ENCODE measurements at places on chromosomes 4 and X.

DNA sequence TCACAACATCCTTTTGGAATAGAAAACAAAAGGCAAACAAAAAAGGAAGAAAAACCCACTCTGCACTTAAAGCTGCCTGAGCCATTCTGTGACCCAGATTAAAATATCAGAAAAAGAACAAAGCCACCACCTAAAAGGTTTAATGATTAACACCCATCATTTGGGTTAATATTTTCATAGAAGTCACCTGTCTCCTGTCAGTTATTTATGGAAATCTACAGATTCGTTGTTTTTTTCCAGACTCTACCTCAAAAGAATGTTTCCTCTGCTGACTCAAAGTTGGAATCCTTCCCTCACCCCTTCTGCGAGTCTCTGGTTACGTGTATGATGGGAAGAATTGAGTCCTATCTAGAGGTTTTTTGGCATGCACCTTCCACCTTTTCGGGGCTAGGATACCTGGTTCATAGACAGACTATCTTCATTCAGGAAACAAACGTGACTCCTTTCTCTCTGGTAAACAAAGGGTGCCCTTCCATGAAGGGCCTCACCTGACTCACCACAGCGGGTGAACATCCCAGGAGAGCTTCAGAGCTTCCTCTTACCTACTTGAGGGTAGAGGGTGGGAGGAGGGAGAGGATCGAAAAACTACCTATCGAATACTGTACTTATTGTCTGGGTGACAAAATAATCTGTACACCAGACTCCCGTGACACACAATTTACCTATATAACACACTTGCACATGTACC, 19.6 kb upstream of the CA5B start:
- DNase-seq, result no peak

- no peak for DNase-seq
Measured at GRCh38 chrX:37047776-37048175, 39.6 kb downstream of the FAM47C start.

- peak; percentile 16 for DNase-seq
Measured at GRCh38 chrX:118974908-118975671, 672 bp downstream of the LONRF3 start.

- no peak for DNase-seq
Measured at GRCh38 chrX:150363561-150364346, 637 bp downstream of the MAMLD1 start.

DNA sequence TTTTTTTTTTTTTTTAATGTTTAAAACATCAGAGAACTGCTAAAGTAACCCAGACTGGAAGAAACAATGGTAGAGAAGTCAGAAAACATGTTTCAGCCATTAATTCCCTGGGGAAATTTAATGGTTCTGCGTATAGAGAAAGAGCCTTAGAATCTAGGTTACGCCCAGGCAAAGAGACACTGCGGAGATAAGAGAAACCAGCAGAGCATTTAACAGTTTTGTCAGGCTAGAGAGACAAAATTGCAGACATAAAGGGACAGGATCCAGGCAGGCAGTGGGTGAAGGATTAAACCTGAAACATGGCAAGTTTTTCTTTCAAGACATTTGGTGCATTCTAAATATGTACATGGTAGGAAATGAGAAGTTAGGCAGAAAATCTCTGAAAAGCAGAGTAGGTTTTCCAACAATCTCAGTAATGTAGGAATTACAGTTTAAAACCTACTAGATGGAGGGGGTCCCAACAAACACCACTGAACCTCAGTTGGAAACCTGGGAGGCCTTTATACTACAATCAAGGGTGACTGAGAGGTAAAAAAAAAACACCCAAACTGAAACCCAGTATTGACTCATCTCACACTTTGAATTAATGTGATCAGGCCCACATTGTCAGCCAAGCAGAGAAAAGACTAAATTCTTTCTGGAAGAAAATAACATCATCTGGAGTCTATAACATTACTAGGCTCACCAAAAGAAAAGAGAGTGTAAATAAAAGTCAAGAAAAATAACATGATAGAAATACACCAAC, 254.2 kb upstream of the NWD2 start:
- DNase-seq, result no peak

DNA sequence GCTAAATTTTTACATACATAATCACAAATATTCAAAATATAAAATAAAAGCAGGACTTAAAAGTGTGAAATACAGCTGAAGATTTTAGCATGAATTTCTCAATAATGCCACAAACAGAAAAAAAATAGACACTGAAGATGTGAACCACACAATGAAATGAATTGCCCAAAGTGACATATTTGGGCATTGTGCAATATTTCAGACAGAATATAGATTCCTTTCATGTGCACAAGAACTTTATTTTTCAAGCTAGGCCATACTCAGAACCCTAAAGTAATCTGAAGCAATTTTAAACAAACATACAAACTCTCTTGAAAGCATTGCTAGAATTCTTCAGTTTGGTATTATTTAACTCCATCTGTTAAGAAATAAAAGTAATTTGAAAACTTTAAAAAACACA, 764.1 kb downstream of the STIM2 start:
- no peak for DNase-seq

- DNase-seq, result no peak
Measured at GRCh38 chr4:152651473-152652060, 28.2 kb downstream of the TMEM154 start.

DNA sequence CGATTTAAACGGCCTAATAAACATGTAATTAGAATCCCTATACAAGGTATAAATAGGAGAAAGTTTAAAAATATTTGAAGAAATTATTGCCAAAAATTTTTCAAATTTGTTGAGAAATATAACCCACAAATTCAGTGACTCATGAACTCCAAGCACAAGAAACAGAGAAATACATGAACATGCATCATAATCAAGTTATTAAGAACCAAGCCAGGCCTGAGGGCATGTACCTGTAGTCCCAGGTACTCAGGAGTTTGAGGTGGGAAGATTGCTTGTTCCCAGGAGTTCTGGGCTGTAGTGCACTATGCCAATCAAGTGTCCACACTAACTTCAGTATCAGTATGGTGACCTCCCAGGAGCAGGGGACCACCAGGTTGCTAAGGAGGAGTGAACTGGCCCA, 341.9 kb downstream of the CAMK2D start:
- DNase-seq, result no peak

- no peak for DNase-seq
Measured at GRCh38 chr4:2806390-2807355, 13.8 kb downstream of the SH3BP2 start.

GRCh38 chrX:33188286-33188685, 23.1 kb downstream of the DMD start:
- no peak for DNase-seq

GRCh38 chr4:184526228-184526627, 51.9 kb upstream of the IRF2 start:
- no peak for DNase-seq

- no peak for DNase-seq
Measured at GRCh38 chrX:153319295-153320046, 2.1 kb downstream of the PNMA6F start.

DNA sequence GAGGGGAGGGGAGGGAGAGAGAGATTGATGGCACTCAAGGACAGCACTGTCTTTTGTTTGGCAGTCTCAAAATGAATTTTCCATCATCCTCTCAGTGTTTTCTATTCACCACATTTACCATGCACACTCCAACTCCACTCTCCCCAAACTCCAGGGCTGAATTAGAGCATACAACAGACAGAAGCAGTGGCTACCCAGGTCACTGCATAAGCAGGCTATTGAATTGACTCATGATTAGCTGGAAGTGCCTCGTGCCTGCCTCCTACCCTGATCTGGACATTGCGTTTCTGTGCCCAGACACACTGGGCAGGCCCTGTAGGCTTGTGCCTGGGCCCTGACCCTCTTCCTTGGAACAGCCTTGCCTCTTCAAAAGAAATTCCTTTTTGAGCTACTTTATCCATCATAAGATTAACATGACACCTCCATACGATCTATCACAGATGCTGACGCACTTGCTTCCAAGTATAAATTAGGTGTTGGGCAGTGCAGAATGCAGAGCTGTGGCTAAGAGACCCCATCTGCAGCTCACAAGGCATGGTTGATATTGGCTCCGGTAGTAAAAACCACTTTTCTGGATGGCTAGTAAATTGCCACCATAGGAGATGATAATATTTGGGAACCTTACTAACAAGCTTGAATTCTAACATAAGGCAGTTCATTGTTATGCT, 752.9 kb downstream of the RPA4 start:
- DNase-seq, result no peak

- no peak for DNase-seq
Measured at GRCh38 chr4:26937139-26937538, 76.5 kb downstream of the STIM2 start.

GRCh38 chrX:30327762-30328161, 18.6 kb upstream of the NR0B1 start:
- no peak for DNase-seq

DNA sequence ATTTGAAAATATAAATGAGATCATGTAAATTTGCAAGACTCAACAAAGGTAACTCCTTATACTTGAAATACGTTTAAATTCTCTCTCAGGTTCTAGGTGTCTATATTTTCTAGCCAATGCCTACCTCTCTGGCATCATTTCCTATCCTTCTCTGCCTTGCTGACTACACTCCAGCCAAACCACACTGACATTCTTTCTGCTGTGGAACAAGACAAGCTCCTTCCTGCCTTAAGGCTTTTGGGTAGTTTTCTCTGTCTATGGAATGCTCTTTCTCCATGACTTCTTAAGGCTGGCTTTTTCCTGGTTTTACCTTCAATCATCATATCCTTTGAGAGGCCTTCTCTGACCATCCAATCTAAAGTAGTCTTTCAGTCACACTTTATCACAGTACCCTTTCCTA, 201.0 kb downstream of the SPRY1 start:
- no peak for DNase-seq

GRCh38 chr4:37763831-37764230, 62.7 kb upstream of the PGM2 start:
- DNase-seq, result no peak

- no peak for DNase-seq
Measured at GRCh38 chr4:155889031-155889793, 14.3 kb upstream of the TDO2 start.

GRCh38 chrX:153445856-153446635, at the start of gene TREX2:
TREX2 (minus strand) TSS chrX:153446056; CDS start chrX:153445430, 626 bp downstream.
- DNase-seq, result no peak

DNA sequence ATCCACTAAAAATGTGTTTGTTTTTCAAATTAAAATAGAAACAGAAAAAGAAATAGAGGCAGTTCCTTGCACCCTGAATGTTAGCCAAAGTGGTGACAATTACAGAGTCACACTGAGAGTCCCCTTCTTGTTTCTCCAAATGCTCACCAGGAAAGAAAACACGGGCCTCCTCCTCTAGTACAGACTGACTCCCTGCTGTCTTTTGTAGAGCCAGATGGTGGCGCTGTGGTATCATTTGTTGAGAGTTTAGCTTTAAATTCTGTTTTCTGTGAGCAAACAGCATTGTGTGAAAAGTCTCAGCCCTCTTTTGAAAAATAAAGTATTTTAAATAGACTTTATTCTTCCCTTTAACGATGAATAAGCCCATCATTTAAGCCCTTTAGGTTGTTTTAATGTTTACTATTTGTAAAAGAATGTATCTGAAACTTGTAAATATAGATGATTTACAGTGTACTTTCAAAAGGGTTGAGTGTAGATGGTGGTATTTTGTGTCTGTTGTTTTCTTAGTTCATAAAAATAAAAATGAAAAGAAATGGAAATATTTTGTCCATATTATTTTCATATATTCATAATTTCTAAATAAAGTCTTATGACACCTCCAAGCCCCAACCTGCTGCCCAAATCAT, 36.9 kb upstream of the ATOH1 start:
- DNase-seq, result no peak

GRCh38 chr4:138405466-138405891, 163.3 kb upstream of the SLC7A11 start:
- DNase-seq, result no peak

DNA sequence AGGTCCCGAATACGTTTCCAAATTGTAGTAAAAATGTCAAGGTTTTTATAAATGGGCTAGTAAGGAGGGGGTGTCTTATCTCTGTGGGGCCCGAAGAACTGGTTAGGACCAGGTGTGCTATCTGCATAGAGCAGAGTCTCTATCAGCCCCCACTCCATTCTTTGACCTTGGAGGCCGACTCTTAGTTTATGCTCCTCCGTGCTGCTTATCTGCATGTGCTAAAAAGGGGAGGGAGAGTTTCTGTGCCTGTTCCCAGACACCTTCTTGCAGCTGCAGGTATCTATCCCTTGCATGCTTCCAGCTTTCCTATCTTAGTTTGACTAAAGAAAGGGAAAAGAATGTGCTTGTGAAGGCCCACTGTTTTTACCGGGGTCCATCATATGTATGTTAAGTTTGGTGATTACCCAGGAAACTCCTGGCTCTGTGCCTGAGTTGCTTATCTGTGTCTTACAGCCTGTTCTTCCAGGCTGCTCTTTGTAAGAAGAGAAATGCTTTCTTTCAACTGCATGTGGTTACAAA, 28.6 kb upstream of the NAF1 start:
- no peak for DNase-seq

DNA sequence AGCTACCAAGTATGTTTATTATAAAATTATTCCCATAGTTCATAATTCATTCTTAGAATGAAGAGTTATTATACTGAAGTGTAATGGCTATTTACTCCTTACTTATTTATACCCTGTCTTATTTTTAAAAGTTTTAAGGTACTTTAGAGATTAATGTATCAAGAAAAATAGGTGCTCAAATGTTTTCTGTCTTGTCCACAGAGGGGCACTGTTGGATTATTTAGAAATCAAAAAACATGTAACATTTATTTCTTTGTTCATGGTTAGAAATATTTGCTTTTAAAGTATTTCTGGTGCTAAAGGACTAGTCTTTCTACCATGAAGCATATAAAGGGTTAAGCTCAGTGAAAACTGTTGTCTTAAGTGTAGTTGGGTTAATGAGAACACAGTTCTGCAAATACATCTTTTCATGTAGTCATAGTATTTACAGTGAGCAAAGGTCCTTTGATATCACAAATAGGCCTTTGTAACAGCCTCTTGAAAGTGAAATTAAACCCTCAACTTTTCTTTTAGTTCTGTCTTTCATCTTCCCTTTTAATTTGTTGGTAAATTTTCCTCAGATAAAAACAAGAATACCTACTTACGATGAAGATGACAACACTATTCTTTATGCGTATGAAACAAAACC, 7.7 kb downstream of the SCML1 start:
- no peak for DNase-seq

Measured in stimulated activated CD8-positive, alpha-beta memory T cell treated with anti-CD3 and anti-CD28 coated beads, Interleukin-2, amount 100 ng/mL, for 48 hours (primary cell).